Activated CD4-positive, alpha-beta T cell treated with anti-CD3 and anti-CD28 coated beads, Interleukin-2, amount 10 ng/mL, durations not matched to agents 7 days and 5 days (primary cell): ENCODE measurements at places on chromosomes 11 and 22. TPM values are rescaled to one million over a fixed set of nuclear protein-coding genes. Genes with fewer than 3 reads are reported as not detected.

DNA sequence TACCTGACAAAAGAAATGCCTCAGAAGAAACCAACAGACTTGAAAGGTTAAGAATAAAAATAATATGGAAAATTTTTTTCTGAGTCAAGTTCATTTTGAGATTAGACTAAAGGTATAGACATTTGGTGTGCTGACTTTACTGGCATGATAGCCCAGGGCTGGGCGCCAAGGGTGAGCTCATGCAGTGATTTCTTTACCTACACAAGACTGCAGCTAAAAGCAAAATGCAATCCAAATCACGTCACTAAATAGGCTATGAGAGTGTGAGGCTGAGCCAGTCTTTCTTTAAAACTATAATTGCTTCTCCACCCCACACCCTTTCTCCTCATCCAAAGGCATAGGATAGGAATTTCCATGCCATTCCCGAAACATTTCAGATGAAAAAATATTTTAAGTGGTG is 196.5 kb downstream of the FAM76B start:
- no peaks in the 10 kb centered on the region for H3K36me3 ChIP-seq
- H3K4me1 ChIP-seq, result no peaks in the 10 kb centered on the region
- H3K4me3 ChIP-seq, result no peak overlapping the region

- H3K27me3 ChIP-seq, result no peaks in the 10 kb centered on the region
- H3K4me1 ChIP-seq, result no peaks in the 10 kb centered on the region
- DNase-seq, result no peak
- H3K27ac ChIP-seq, result no peak overlapping the region
- H3K4me3 ChIP-seq, result no peak overlapping the region
These were observed 54.5 kb downstream of the PPME1 start for GRCh38 chr11:74225565-74225964.

- H3K4me1 ChIP-seq, result no peaks in the 10 kb centered on the region
- DNase-seq, result no peak
- H3K36me3 ChIP-seq, result no peaks in the 10 kb centered on the region
- no peak overlapping the region for H3K27ac ChIP-seq
- H3K4me3 ChIP-seq, result no peak overlapping the region
These were observed 74.8 kb downstream of the ARHGAP42 start for GRCh38 chr11:100761841-100762240.

DNA sequence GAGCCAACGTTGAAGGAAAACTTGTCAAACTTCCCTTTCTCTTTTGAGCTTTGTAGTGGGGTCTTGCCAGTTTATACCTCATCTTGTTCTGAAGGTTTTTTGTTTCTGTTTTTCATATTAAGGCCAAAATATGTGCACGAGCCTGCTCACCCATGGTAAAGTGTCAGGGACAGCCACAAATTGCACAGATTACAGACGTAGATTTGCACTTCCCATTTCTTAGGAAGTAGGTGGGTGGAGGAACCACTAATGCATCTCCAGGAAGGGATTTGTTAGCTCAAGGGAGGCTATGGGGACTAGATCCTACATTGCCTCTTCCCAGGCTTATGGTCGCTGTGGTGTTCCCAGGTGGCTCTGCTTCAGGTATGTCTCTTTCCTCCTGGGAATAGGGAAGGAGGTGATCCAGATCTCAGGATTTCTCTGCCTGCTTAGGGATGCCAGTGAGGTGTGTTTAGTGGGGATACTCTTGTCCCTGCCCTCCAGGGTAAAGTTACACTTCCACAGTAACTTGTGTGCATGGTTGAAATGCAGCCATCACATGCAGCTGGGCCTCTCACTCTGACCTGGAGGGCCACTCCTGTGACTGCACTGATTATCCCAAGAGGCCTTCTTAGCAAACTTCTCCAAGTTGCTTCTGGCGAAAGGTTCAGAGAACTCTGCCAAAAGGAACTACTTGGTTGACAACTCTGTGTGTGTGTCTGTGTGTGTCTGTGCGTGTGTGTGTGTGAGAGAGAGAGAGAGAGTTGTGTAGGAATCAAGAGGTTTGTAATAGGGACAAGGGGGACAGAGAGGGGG is 9.8 kb downstream of the PPFIBP2 start:
- H3K4me3 ChIP-seq, result no peak overlapping the region
- peaks cover 2% of the 10 kb centered on the region for H3K27me3 ChIP-seq
- H3K4me1 ChIP-seq, result peaks cover 62% of the 10 kb centered on the region

- DNase-seq, result no peak
- no peak overlapping the region for H3K4me3 ChIP-seq
- no peaks in the 10 kb centered on the region for H3K27me3 ChIP-seq
- no peak overlapping the region for H3K27ac ChIP-seq
- H3K4me1 ChIP-seq, result no peaks in the 10 kb centered on the region
These were observed 71.3 kb downstream of the KCNC1 start for GRCh38 chr11:17805873-17806272.

DNA sequence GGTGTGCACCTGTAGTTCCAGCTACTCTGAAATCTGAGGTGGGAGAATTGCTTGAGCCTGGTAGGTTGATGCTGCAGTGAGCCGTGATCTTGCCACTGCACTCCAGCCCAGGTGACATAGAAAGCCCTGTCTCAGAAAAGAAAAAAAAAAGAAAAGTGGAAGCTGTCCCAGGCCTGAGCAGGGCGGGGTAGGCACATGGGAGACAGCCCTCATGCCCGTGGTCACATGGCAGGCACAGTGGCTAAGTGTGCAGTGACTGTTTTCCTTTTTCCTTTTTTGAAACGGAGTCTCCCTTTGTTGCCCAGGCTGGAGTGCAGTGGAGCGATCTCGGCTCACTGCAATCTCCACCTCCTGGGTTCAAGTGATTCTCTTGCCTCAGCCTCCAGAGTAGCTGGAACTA is 7.8 kb downstream of the OTUB1 start:
- H3K4me1 ChIP-seq, result peaks cover 28% of the 10 kb centered on the region
- H3K36me3 ChIP-seq, result peaks cover 38% of the 10 kb centered on the region
- no peak overlapping the region for H3K27ac ChIP-seq
- H3K27me3 ChIP-seq, result no peaks in the 10 kb centered on the region

GRCh38 chr11:58658623-58659022 is 36.2 kb downstream of the CNTF start:
- peaks cover 7% of the 10 kb centered on the region for H3K4me1 ChIP-seq
- H3K4me3 ChIP-seq, result no peak overlapping the region
- DNase-seq, result no peak
- H3K36me3 ChIP-seq, result no peaks in the 10 kb centered on the region

DNA sequence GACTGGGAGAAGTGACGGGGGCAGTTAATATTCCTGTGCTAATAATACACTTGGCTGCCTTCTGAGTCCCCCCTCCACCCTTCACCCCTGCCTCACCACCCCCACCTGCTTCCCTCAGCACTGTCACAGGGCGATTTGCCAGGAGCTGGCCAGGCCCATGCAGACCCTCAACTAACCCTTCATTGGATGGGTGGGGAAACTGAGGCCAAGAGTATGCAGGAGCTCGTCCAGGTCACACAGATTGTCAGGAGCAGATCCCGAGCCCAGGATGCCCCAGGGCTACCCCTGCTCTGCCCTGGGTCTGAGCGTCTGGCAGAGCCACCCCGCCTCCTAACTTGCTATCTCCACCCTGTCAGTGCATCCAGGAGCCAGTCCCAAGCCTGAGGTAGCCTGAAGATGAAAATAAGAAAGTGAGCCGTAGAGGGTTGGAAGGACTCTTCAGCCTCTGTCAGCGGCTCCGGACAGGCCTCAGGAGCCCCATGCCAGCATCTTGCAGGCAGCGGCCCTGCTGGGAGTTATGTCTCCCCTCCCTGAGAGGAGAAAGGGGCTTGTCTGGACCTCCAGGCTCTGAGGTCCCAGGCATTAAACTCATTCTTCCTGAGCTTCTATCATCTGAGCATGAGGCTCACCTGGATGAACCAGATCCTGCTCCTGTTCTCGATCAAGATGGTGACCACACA is 6.2 kb downstream of the TPBGL start:
- peaks cover 12% of the 10 kb centered on the region for H3K4me1 ChIP-seq
- no peak overlapping the region for H3K4me3 ChIP-seq
- no peak for DNase-seq
- H3K27me3 ChIP-seq, result peaks cover 46% of the 10 kb centered on the region
- no peaks in the 10 kb centered on the region for H3K36me3 ChIP-seq

DNA sequence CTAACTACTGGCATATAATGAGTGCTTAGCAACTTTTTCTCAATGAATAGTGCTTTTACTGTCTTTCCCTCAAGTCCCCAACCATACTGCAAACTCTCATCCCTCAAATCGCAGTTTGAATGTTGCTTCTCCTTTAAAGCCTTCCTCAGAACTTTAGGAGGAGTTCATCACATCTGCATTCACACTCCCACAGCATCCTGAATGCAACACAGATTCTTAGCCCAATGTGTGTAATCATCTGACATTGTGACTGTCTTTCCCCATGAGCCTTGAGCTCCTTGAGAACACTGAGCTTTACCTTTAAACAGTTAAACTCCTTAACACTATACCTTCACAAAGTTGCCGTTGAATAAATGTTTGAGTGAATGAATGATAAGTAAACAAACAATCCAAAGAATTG is 81.7 kb upstream of the FAM181B start:
- H3K36me3 ChIP-seq, result no peaks in the 10 kb centered on the region
- H3K27ac ChIP-seq, result no peak overlapping the region
- no peak overlapping the region for H3K4me3 ChIP-seq
- H3K4me1 ChIP-seq, result no peaks in the 10 kb centered on the region
- DNase-seq, result no peak
- H3K27me3 ChIP-seq, result peaks cover 23% of the 10 kb centered on the region

- DNase-seq, result no peak
- H3K4me1 ChIP-seq, result peaks cover 34% of the 10 kb centered on the region
- H3K27me3 ChIP-seq, result peaks cover 2% of the 10 kb centered on the region
These were observed 137.6 kb downstream of the CD44 start for GRCh38 chr11:35276396-35277145.

DNA sequence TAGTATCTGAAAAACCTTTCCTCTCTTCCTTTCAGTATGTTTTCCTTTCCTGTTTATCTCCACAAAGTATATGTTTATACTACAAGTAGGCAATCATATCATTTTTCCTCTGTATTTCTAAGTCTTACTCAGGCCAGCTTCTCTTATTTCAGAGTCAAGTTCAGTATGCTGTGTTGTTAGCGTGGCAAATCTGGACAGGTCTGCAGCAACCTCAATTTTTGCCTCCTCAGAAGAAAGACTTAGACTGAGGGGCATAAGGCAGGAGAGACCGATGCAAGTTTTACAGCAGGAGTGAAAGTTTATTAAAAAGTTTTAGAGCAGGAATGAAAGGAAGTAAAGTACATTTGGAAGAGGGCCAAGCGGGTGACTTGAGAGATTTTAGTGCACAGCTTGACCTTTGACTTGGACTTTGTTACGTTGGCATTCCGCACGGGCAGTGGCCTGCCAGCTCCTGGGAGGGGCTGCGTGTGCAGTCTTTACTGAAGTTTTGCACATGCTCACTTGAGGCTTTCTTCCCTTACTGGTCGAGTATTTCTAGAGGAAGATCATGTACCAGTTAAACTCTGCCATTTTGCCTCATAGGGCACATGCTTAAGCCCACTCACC is 343.2 kb downstream of the NTM start:
- H3K36me3 ChIP-seq, result no peaks in the 10 kb centered on the region
- no peak overlapping the region for H3K27ac ChIP-seq
- no peak overlapping the region for H3K4me3 ChIP-seq
- H3K4me1 ChIP-seq, result no peaks in the 10 kb centered on the region
- DNase-seq, result no peak
- no peaks in the 10 kb centered on the region for H3K27me3 ChIP-seq

DNA sequence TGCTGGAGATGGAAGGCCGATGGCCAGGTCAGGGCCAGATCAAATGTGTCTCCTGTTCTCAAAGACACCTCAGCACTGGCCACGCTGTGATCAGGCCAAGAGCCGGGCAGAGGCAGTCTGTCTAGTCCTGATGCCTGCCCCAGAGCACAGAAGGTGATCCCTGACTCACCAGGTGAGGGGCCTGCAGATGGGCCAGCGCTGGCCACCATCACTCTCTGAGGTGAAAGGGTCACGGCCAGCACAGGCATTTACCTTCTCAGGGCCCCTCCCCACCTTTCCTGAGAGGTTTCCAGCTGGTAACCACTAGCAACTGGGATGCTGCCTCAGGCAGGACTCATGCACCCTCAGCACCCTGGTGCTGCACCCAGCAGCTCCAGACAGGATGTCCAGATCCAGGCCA is 2.9 kb downstream of the SBF1 start:
- H3K4me1 ChIP-seq, result peaks cover 77% of the 10 kb centered on the region
- no peaks in the 10 kb centered on the region for H3K27me3 ChIP-seq
- H3K4me3 ChIP-seq, result peak overlapping the region; percentile 28
- H3K36me3 ChIP-seq, result peaks cover 30% of the 10 kb centered on the region
- peak overlapping the region; percentile 97 for H3K27ac ChIP-seq

GRCh38 chr11:15841931-15842740 is 514.2 kb downstream of the SOX6 start:
- H3K27ac ChIP-seq, result no peak overlapping the region
- no peak for DNase-seq
- no peak overlapping the region for H3K4me3 ChIP-seq
- H3K4me1 ChIP-seq, result no peaks in the 10 kb centered on the region
- no peaks in the 10 kb centered on the region for H3K27me3 ChIP-seq

- H3K27me3 ChIP-seq, result no peaks in the 10 kb centered on the region
- peaks cover 38% of the 10 kb centered on the region for H3K4me1 ChIP-seq
- peak; percentile 55 for DNase-seq
- no peak overlapping the region for H3K4me3 ChIP-seq
- H3K27ac ChIP-seq, result no peak overlapping the region
These were observed 49.0 kb upstream of the AMPD3 start for GRCh38 chr11:10405865-10406592.

DNA sequence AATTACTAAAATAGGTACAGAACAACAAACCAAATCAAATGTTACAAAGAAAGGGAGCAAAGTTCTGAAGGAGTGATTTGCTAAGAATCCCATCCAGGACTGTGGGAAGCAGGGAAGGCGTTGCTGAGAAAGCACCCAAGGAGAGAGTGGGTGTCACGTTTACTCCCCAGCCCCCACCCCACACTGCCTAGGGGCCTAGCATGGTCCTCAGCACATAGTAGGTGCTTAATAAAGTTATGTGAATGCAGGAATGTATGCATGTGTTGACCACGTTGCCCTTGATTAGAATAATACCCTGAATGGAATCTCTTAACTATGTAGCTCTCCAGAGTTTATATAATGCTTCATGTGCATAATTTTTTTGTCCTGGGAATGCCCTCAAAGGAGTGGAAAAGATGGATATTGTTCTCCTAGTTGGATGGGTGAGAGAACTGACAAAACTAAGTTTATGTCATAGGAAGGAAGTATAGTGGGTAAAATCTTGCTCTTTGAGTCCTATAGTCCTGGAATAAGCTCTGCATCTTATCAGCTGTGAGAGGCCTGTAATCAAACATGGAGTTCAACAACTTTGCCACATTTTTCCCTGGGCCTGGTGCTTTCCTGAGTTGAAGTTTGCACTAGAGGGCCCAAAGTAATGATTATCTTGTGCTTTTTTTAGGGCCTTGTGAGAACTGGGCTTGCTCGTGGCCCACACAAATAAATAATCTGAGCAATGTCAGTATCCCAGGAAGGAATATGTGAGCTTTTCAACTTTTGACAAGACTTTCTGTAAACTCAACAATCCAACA is 53.8 kb upstream of the LMO2 start:
- H3K27ac ChIP-seq, result no peak overlapping the region
- no peak overlapping the region for H3K4me3 ChIP-seq
- no peaks in the 10 kb centered on the region for H3K36me3 ChIP-seq
- no peaks in the 10 kb centered on the region for H3K4me1 ChIP-seq
- DNase-seq, result no peak
- peaks cover 9% of the 10 kb centered on the region for H3K27me3 ChIP-seq

Gene MS4A12
- total RNA-seq, result not detected

Gene SULT4A1
- not detected for total RNA-seq

Gene MAJIN
- total RNA-seq, result 0.54 TPM

Gene OR52N4
- total RNA-seq, result 0.89 TPM

Gene NLRX1
- 24.2 TPM for total RNA-seq

Gene GLYATL2
- not detected for total RNA-seq

Gene PHLDB1
- 0.06 TPM for total RNA-seq

Gene YAP1
- not detected for total RNA-seq

Gene NAALADL1
- 6.3 TPM for total RNA-seq

Gene KRTAP5-10
- not detected for total RNA-seq
